Stimulated activated CD4-positive, alpha-beta T cell treated with anti-CD3 and anti-CD28 coated beads, Interleukin-15, amount 100 ng/mL, for 1 hour (primary cell): ENCODE measurements at places on chromosomes 2 and 18.

DNA sequence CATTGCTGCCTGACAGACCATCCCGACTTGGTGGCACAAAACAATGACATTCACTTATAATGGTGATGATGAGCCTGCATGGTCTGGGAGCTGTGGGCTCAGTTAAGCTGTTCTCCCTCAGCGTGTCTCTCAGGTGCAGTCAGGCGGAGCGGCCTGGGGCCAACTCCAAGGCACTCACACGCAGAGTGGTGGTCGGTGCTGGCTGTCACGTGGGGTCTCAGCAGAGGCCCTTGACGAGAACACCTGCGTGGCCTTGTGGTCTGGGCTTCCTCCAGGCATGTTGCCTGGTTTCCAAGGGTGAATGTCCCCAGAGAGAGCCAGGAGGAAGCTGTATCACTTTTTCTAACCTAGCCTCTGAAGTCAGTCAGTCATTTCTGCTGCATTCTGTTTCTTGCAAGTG, 29.8 kb downstream of the ARMC9 start:
- no peak for DNase-seq

- DNase-seq: no peak
These were observed 48.7 kb downstream of the MFSD6 start for GRCh38 chr2:190456833-190457232.

DNA sequence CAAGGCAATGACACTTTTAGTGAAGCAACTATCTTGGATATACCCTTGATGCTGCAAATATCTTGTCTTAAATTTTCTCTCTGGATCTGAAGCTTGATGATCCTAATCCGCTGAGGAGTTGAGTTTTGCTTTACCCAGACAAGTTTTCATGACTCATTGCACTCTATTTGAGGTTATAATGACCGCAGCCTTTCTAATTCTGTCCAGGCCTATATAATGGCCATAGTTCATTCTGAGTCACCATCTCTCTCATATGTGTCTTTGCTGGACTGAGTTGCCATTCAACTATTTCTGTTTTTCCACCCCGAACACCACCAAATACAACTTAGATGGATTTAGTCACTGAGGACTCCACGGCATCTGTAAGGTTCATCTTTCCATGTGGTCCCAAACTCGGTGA, 802.1 kb upstream of the FAM98A start:
- DNase-seq: no peak

DNA sequence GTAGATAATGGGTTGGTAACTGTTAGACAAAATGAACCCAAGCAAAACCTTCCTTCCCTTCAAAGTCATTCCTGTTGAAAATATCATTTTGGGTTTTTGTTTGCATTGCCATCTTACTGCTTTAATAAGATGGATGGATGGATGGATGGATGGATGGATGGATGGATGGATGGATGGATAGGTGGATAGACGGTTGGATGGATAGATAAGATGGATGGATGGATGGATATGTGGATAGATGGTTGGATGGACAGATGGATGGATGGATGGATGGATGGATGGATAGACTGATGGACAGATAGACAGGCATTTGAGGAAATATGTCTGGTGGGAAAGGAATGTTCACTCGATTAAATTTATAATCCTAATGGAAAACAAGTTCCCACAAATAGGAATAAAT, 133.2 kb downstream of the COL4A4 start:
- DNase-seq: no peak

- DNase-seq: no peak
These were observed 291.4 kb downstream of the DYSF start for GRCh38 chr2:71744781-71745180.

- DNase-seq: no peak
These were observed 99.4 kb upstream of the PID1 start for GRCh38 chr2:229370509-229370908.

GRCh38 chr18:52409727-52410126, 69.7 kb downstream of the DCC start:
- DNase-seq: no peak

DNA sequence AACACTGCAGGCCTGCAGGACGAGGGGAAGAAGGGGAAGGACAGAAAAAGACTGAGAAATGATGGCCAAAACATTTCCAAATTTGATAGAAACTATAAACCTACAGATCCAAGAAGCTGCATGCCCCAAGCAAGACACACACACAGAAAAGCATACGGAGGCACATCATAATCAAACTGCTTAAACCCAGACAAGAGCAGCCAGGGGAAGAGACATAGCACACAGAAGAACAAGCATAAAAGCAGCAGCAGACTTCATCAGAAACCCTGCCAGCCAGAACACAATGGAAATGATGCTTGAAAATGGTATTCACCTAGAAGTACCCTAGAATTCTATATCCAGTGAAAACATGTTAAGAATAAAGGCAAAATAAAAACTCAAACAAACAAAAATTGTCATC, 57.2 kb upstream of the RNU4ATAC start:
- DNase-seq: no peak

GRCh38 chr18:10590412-10590811, 64.6 kb downstream of the NAPG start:
- no peak for DNase-seq

GRCh38 chr18:57839942-57840381, 36.8 kb upstream of the ATP8B1 start:
- no peak for DNase-seq

DNA sequence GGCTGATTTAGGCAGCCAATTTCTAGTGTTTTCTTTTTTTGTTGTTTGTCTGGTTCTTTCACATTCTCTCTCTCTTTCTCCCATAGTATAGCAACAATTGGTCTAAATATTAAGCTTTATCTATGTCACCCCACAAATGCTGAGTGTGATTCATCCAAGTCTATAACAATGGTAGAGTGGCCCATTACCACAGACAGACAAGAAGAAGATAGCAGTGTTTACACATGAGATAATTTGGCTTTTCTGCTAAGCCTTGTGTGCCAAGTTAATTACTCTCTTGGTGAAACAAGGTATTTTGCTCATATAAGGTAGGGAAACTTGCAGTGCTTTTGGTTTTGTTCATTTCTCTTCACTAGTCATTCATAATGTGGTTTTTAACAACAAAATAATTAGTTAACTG, 166.5 kb downstream of the SLC8A1 start:
- DNase-seq: no peak

DNA sequence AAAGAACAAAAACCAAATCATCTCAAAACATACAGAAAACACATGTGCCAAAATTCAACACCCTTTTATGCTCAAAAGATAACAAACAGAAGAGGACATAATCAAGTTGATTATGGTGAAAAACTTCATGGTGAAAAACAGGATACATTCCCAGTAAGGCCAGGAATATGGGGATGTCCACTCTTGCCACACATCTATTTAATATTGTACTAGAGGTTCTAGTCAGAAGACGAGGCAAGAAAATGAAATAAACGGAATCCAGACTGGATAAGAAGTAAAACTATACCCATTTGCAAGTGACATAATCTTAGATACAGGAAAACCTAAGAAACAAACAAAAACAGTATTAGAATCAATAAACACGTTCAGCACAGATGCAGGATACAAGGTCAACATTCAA, 40.8 kb downstream of the MAP3K2 start:
- no peak for DNase-seq

- no peak for DNase-seq
These were observed 2.7 kb upstream of the SLC23A3 start for GRCh38 chr2:219172231-219173154.

DNA sequence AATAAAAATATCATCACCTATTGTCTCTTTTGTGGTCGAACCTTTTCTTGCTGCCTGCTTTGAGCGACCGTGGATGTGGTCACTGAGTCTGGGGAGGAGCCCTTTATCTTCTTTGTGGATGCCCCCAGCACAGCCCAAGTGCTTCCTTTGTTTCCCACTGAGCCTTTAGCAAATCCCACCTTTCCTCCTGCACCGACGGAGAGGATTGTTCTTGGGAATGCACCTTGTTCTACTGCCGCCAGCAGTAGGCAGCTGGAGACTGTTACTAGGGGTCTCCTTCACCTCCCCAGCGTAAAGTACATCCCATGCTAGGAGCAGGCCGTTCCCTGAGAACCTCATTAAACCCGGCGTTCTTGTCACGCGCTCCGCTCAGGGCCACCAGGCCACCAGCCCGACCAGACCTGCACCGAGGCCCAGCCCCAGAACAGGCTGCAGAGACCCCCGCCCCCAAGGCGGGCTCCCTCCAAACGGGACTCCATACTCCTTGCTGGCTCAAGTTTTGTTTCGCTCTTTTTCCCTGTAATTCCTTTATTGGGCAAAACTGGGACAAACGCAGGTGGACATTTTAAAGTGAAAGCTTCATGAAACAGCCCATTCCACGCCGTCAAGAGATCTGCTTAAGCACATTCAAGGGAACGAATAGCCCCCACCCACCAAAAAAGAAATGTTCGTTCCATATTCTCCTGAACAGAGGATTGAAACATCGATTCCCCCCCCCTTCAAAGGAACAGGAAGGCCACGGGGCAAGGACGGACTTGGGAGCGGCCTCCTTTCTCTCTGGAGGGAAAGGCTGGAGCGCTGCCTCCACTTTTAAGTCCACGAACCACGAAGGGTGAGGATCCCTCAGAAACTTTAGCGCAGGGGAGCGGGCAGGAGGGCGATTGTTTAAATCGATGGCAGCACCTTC, 1.1 kb upstream of the MAT2A start:
- no peak for DNase-seq

DNA sequence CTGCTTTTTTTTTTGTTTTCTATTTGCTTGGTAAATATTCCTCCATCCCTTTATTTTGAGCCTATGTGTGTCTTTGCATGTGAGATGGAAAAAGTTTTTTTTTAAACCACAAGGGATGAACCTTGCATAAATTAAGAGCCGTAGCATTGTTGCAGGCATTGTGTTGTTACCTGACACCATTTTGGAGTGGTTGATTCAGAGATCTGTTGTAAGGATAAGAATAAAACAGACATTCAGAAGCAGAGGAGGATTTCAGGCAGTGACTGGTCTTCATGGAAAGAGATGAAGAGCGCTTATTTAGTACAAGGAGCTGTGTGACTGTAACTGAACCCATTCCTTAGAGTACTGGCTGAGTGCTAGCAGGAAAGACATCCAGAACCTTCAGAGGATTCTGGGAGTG, 101.2 kb downstream of the LTBP1 start:
- DNase-seq: no peak
